ENCODE measurements at places on chromosomes 4 and X. TPM values are rescaled to one million over a fixed set of nuclear protein-coding genes. Genes with fewer than 3 reads are reported as not detected.

DNA sequence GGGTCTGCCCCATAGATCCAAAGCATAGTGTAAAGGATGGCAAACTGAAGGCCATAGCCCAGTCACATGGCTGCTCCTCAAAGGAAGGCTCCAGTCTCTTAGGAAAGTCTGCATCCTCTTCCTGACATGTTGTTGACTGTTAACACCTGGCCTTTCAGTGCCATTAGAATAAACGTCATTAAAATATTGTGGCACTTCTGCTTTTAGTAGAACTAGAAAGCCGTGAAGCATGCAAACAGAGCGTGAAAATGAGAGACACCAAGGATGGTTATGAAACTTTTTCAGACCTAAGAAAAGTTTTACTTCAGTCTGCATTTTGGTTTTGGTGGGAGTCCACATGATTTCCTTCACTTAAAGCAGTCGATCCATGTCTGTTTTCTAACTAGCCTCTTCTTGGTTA lies 41.1 kb upstream of the AFF2 start:
- no peak overlapping the region for H3K27ac ChIP-seq
- DNase-seq, result no peak
- no peaks in the 10 kb centered on the region for H3K36me3 ChIP-seq
- H3K4me1 ChIP-seq, result no peaks in the 10 kb centered on the region
- H3K27me3 ChIP-seq, result no peaks in the 10 kb centered on the region

DNA sequence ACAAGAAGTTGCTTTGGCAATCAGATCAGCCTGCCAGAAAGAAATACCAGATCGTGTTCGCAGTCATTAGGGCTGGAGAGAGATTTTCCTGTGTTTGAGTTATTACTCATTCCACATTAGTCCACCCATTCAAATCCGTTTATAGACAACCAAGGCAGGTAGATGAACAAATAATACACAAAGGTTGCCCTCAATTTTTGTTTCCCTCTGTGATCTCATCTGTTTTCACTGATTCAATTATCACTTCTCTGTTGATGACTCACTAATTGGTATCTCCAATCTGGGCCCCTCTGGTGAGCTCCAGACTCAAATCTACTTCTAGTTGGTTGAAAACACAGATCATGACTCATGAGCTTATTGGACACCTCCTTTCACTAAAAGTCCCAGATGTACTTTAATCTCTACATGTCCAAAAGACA lies 54.5 kb downstream of the CHM start:
- no peaks in the 10 kb centered on the region for H3K36me3 ChIP-seq
- H3K27ac ChIP-seq, result no peak overlapping the region
- H3K27me3 ChIP-seq, result no peaks in the 10 kb centered on the region
- H3K4me3 ChIP-seq, result no peak overlapping the region
- no peaks in the 10 kb centered on the region for H3K4me1 ChIP-seq
- no peak for DNase-seq

GRCh38 chr4:163558539-163559044 lies 64.1 kb downstream of the TMA16 start:
- H3K4me1 ChIP-seq, result no peaks in the 10 kb centered on the region
- no peak overlapping the region for H3K27ac ChIP-seq
- no peaks in the 10 kb centered on the region for H3K27me3 ChIP-seq
- no peak overlapping the region for H3K4me3 ChIP-seq

GRCh38 chr4:109798866-109799265 lies 2.9 kb downstream of the CFI start:
- no peaks in the 10 kb centered on the region for H3K4me1 ChIP-seq
- no peak for DNase-seq
- H3K27ac ChIP-seq, result no peak overlapping the region
- H3K27me3 ChIP-seq, result no peaks in the 10 kb centered on the region

- H3K27ac ChIP-seq, result no peak overlapping the region
- peak overlapping the region; percentile 56 for H3K4me3 ChIP-seq
- DNase-seq, result peak; percentile 81
- no peaks in the 10 kb centered on the region for H3K36me3 ChIP-seq
- no peaks in the 10 kb centered on the region for H3K27me3 ChIP-seq
Measured at GRCh38 chr4:173494013-173494970, 35.7 kb downstream of the HAND2 start.

- no peak for DNase-seq
- no peaks in the 10 kb centered on the region for H3K4me1 ChIP-seq
- no peaks in the 10 kb centered on the region for H3K27me3 ChIP-seq
- H3K27ac ChIP-seq, result no peak overlapping the region
- no peaks in the 10 kb centered on the region for H3K36me3 ChIP-seq
Measured at GRCh38 chr4:179196511-179196910, 1754.3 kb upstream of the AGA start.

DNA sequence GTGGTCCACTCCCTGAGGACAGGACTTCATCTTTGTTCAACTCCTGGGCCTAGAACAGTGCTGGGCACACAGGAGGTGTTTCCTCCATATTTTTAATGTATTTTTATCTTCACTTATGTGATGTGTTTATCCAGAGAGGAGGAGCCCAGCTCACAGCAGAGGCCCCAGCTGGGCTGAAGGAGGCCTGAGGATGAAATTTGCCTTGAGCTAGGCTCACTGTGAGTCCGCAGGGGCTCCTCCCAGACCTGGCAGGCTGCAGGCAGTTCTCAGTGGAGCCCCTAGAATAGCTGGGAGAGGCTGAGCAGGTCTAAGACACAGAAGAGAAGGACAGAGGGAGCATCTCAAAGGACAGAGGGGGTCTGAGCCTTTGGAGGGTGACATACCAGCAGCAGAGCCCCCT lies 26.8 kb downstream of the C4orf50 start:
- no peaks in the 10 kb centered on the region for H3K4me1 ChIP-seq
- no peaks in the 10 kb centered on the region for H3K27me3 ChIP-seq
- no peaks in the 10 kb centered on the region for H3K36me3 ChIP-seq
- H3K27ac ChIP-seq, result no peak overlapping the region
- no peak overlapping the region for H3K4me3 ChIP-seq
- no peak for DNase-seq

- no peaks in the 10 kb centered on the region for H3K36me3 ChIP-seq
- H3K27me3 ChIP-seq, result no peaks in the 10 kb centered on the region
- DNase-seq, result no peak
Measured at GRCh38 chrX:45757272-45757671, 556.6 kb upstream of the DIPK2B start.

DNA sequence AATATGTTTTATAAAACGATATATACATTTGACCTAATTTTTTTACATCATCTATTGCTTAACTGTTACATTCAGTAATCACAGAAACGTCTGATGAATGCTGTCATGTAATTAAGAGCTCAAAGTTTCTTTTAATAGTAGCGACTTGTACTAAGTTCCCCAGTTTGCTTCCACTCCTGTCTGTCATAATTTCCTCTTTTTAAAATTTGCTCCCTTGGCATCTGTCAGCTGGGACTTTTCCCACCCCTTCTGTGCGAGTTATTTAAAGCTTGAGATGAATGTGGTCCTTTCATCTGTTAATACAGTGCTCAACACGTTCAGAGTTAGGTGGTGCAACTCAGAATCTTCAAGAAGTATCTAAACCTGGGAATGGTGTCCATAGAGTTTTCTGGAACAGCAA lies 1.2 kb downstream of the RAP1GDS1 start:
- no peak for DNase-seq
- no peaks in the 10 kb centered on the region for H3K4me1 ChIP-seq
- no peaks in the 10 kb centered on the region for H3K36me3 ChIP-seq

- H3K36me3 ChIP-seq, result no peaks in the 10 kb centered on the region
- H3K27ac ChIP-seq, result no peak overlapping the region
- H3K27me3 ChIP-seq, result no peaks in the 10 kb centered on the region
- no peak for DNase-seq
Measured at GRCh38 chr4:152016303-152016620, 255.5 kb upstream of the GATB start.

- DNase-seq, result no peak
- no peak overlapping the region for H3K4me3 ChIP-seq
- H3K27ac ChIP-seq, result no peak overlapping the region
- no peaks in the 10 kb centered on the region for H3K36me3 ChIP-seq
Measured at GRCh38 chr4:54484383-54484782, 173.4 kb upstream of the KIT start.

GRCh38 chr4:105112274-105112673 lies 34.4 kb upstream of the TET2 start:
- H3K27ac ChIP-seq, result no peak overlapping the region
- no peaks in the 10 kb centered on the region for H3K27me3 ChIP-seq
- H3K4me1 ChIP-seq, result no peaks in the 10 kb centered on the region
- DNase-seq, result no peak

DNA sequence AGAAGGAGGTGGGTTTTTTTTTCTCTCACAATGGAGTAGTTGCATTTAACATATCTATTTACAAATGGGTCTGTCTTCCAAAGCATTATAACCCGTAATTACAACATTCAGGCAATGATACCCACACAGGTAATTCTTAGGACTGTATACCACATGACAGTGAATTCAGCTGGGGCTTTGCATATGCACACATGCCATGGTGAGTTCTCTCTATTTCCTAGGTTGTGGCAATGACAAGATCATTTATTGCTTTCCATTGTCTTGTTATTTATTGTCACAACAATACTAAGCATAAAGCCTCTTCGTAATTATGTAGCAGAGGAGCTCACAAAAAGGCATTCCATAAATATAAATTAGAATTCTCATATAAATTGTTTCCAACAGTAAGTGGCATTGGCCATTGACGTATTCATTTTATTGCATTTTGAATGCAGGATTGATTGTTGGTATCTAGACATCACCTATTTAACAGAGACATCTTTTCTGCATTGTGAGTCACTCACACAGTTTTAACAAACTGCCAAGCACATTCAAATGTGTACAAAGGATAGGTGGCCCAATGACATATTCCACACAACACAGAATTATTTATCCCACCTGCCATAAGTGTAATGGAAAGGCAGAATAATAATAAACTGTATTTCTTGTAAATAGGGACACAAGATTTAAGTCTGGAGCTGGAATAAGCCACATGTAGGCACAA lies 390.7 kb upstream of the GALNT7 start:
- H3K36me3 ChIP-seq, result no peaks in the 10 kb centered on the region
- no peak overlapping the region for H3K27ac ChIP-seq
- no peak overlapping the region for H3K4me3 ChIP-seq
- no peaks in the 10 kb centered on the region for H3K27me3 ChIP-seq
- no peak for DNase-seq
- no peaks in the 10 kb centered on the region for H3K4me1 ChIP-seq

- H3K27me3 ChIP-seq, result no peaks in the 10 kb centered on the region
- no peaks in the 10 kb centered on the region for H3K4me1 ChIP-seq
- peaks cover 3% of the 10 kb centered on the region for H3K36me3 ChIP-seq
- H3K27ac ChIP-seq, result no peak overlapping the region
- no peak for DNase-seq
- H3K4me3 ChIP-seq, result no peak overlapping the region
Measured at GRCh38 chrX:103688946-103689345, 2.4 kb upstream of the MORF4L2 start.

DNA sequence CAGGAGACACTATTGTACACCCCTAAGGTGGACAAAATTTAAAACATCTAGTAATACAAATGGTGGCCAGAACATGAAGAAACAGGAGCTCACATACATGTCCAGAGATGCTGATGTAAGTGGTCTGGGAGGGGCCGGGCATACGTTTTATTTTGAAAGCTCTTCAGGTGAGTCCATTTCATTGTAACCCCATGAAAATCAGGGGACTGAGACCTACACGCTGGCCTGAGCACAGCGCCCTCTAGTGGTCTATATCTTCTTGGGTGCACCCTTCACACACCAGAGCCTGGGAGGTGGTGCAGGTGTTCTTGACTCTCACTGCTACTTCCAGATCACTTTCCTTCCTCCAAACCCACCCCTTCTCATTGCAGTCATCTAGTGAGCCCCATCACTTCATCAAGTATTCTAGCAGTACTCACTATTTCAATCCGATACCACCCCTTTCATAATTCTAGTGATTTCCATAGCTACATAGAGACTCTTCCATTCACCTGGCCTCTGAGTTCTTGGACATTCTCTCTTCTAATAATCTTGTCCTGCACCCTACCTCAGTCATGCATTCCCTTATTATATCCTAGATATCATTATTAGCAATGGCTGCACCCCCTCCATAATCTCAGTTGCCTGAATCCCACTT lies 4.3 kb upstream of the TLR6 start:
- H3K4me3 ChIP-seq, result no peak overlapping the region
- no peaks in the 10 kb centered on the region for H3K36me3 ChIP-seq
- no peaks in the 10 kb centered on the region for H3K27me3 ChIP-seq
- H3K27ac ChIP-seq, result no peak overlapping the region
- no peaks in the 10 kb centered on the region for H3K4me1 ChIP-seq

DNA sequence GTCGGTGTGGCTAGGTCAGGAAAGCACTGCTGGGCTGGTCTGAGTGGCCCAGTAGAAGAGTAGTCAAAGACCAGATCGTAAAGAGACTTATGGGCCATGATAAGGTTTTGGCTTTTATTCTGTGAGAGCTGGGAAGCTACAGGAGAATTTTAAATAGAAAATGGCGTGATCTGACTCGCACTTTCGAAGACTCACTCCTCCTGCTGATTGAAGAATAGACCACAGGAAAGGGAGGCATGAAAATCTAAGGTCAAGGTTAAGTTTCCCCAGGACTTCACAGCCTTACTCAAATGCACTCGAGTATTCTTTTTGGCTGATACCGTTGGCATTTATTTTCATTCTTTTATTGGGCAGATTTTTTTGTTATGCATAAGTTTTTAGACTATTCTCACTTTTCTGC lies 231.4 kb upstream of the ANKRD50 start:
- peaks cover 12% of the 10 kb centered on the region for H3K4me1 ChIP-seq
- no peak for DNase-seq
- H3K4me3 ChIP-seq, result no peak overlapping the region
- no peaks in the 10 kb centered on the region for H3K27me3 ChIP-seq
- H3K36me3 ChIP-seq, result no peaks in the 10 kb centered on the region

GRCh38 chrX:16603822-16604221 lies 46.1 kb upstream of the S100G start:
- DNase-seq, result no peak
- no peaks in the 10 kb centered on the region for H3K4me1 ChIP-seq
- no peak overlapping the region for H3K4me3 ChIP-seq
- no peaks in the 10 kb centered on the region for H3K36me3 ChIP-seq
- no peak overlapping the region for H3K27ac ChIP-seq
- H3K27me3 ChIP-seq, result no peaks in the 10 kb centered on the region

DNA sequence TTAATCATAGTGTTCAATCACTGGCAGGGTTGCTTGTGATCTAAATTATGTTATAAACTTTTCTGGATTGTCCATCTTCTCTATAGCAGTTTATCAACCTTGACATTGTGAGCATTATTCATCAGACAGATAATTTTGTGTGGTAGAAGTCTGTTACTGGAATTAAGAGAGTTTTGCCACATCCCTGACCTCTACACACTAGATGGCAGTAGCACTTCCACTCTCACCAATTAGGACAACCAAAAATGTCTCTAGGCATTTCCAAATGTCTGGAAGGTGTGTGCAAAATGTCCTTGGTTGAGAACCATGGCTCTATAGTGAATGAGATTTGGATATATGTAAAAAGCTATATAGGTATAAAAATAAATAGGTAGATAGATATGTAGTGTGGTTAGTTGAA lies 324.1 kb upstream of the FAM47C start:
- no peak overlapping the region for H3K4me3 ChIP-seq
- no peaks in the 10 kb centered on the region for H3K27me3 ChIP-seq
- H3K4me1 ChIP-seq, result no peaks in the 10 kb centered on the region
- DNase-seq, result no peak
- no peaks in the 10 kb centered on the region for H3K36me3 ChIP-seq

MAGEA9B gene
- not detected for total RNA-seq

ODAPH gene
- not detected for total RNA-seq

RNF175 gene
- not detected for total RNA-seq

PABPC4L gene
- 1.3 TPM for total RNA-seq

USP26 gene
- total RNA-seq, result not detected

SMR3B gene
- not detected for total RNA-seq

SUPT20HL2 gene
- total RNA-seq, result 3.2 TPM

MAGEB10 gene
- total RNA-seq, result not detected

SPANXA1 gene
- not detected for total RNA-seq

CXCL11 gene
- not detected for total RNA-seq

LUZP4 gene
- not detected for total RNA-seq

STAP1 gene
- total RNA-seq, result not detected

PAGE5 gene
- total RNA-seq, result not detected

All from ascending aorta (tissue), 2 donors.